ENCODE measurements at places on chromosomes 11 and 22. TPM values are rescaled to one million over a fixed set of nuclear protein-coding genes. Genes with fewer than 3 reads are reported as not detected.

RPLP2 gene
- 416 TPM for total RNA-seq

SHANK2 gene
- total RNA-seq = 0.51 TPM

DNA sequence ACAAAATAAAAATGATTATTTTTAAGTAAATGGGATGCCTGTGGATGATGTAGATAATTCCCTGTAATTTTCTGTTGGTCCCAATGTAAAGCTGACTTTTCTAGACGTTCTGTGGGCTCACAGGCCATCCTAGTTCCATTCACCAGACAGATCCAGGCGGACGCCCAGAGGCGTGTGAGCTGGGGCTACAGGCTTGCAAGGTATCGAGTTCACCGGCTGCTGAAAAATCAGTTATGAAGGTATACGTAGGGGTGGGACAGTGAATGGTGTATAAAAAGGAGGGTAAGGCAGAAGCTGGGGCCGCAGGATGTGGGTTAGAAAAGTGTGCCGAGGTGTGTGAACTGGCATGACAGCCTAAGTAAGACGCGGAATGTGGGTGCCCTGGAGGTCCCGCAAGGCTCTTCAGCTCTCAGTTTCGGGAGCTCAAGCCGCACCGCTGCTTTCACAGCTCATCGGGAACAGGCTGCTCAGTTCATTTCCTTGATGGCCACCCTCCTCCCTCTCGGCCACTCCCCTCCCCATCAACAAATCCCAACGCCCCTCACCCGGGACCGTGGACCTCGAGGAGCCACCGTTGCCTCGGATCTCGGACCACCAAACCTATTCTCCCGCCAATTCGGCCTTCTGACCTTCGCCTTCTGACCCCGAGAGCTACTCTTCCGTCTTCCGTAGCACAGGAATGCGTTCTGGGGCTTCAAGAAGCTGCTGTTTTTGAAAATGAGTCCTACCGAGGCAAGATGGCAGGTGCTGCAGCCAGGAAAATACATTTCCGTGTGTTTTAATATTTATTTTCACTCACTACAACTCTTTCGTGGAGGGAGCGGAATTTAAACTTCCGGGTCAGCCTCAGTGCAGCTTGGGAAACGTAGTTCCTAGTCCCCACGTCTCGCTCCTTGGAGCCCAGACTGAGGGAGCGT is at the start of gene XNDC1N:
Gene XNDC1N (minus strand): TSS at position 775 of the 917 bp plus-strand sequence. CDS start 5,241 bp downstream, outside the sequence.
- DNase-seq = peak; percentile 87

DNA sequence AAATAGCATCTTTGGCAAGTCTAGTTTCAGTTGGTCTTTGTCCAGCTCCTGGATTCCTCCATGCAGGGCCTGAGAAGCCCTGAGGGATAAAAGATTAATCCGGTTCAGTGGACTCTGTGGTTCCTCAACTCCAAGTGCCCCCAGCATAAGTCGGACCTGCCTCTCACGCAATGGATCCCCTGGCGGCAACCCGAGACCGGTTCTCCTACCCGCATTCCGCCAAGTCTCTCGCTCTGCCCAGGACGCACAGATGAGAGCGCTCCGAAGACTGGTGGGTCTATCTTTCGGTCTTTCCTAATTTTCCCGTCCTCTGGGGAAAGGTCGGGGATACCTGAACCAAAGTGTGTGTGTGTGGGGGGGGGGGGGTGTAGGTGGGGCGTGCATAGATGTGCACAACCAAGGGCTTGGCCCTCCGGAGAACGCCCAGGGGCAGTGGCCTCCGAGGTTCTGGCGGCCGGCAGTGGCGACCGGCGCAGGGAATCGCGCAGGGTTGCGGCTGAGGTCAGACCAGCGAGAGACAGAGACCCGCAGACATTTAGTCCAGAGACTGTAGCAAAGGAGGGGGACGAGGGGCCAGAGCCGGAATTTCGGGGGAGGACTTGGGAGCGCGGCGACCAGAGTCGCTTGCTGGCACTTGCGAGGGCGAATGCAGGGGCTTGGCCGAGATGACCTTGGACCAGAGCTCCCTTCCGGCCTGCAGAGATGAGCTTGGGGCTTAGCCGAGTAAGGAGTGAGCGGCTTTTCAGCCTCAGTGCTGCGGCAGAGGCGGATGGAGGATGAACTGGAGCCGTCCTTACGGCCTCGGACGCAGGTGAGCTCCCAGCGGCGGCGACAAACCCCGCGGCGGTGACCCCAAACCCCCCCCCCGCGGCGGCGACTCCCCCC is 712 bp upstream of the SLC2A11 start:
- peak; percentile 33 for DNase-seq

- DNase-seq = peak; percentile 10
Measured at GRCh38 chr11:4826425-4826824, 5.3 kb downstream of the OR51F2 start.

All from LHCN-M2 (cell line).